ENCODE measurements at places on chromosomes 2 and 18. TPM values are rescaled to one million over a fixed set of nuclear protein-coding genes. Genes with fewer than 3 reads are reported as not detected.

The POMC gene
- total RNA-seq = 0.85 TPM

The ZNF385B gene
- not detected for total RNA-seq

The CRYGC gene
- not detected for total RNA-seq

The REG3A gene
- not detected for total RNA-seq

The HOXD10 gene
- 0.19 TPM for total RNA-seq

The ADD2 gene
- 0.28 TPM for total RNA-seq

The TET3 gene
- total RNA-seq = 2.5 TPM

The FEV gene
- total RNA-seq = not detected

The CHRND gene
- total RNA-seq = not detected

The GNLY gene
- total RNA-seq = not detected

The DLX2 gene
- total RNA-seq = 0.96 TPM

The POTEJ gene
- total RNA-seq = not detected

The RNF25 gene
- 24.5 TPM for total RNA-seq

The GALNT14 gene
- 1.7 TPM for total RNA-seq

The DPP4 gene
- 87.2 TPM for total RNA-seq

The PDE6D gene
- total RNA-seq = 19.4 TPM

The RBKS gene
- 2.3 TPM for total RNA-seq

The GRB14 gene
- total RNA-seq = 12.8 TPM

The HAAO gene
- 0.38 TPM for total RNA-seq

The MTCL1 gene
- total RNA-seq = 21.7 TPM

The SULT1C2 gene
- total RNA-seq = under 0.01 TPM

The FAM237A gene
- not detected for total RNA-seq

The CAPN14 gene
- 0.28 TPM for total RNA-seq

The MBOAT2 gene
- total RNA-seq = 92.6 TPM

The UPP2 gene
- not detected for total RNA-seq

The GALNT13 gene
- total RNA-seq = 0.28 TPM

The KANSL3 gene
- 25.7 TPM for total RNA-seq

All from regular cardiac myocyte (primary cell).